ENCODE measurements at places on chromosomes 7 and 10.

- DNase-seq: no peak
These were observed 141.9 kb upstream of the PRSS1 start for GRCh38 chr7:142607351-142607750.

DNA sequence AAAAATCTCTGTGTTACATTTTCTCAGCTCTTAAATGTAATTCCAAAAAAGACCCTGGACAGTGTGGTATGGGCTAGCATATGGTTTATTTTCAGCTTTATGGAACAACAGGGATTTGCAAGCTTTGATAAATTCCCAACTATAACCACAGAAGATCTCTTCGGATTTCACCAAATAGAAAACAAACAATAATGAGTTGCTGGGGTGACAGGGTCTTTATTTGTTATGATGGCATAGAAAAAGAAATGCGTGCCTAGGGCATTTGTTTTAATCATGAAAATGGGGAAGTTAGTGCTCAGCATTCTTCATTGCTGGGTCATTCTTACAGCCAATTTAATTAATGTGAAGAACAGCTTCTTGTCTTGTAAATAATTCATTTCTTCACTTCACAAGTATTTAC, 139.0 kb downstream of the LRRN3 start:
- DNase-seq: no peak

- DNase-seq: no peak
These were observed 30.2 kb downstream of the PTPRE start for GRCh38 chr10:127937069-127937468.

GRCh38 chr10:9081961-9082360, 1027.5 kb downstream of the GATA3 start:
- DNase-seq: no peak

Measured in activated gamma-delta T cell (primary cell).